ENCODE measurements at places on chromosomes 1 and 21. TPM values are rescaled to one million over a fixed set of nuclear protein-coding genes. Genes with fewer than 3 reads are reported as not detected.

- DNase-seq, result no peak
- no peak overlapping the region for H3K4me3 ChIP-seq
- H3K36me3 ChIP-seq, result no peaks in the 10 kb centered on the region
- no peaks in the 10 kb centered on the region for H3K27me3 ChIP-seq
Observed at GRCh38 chr1:167106119-167106461, 12.2 kb downstream of the STYXL2 start.

DNA sequence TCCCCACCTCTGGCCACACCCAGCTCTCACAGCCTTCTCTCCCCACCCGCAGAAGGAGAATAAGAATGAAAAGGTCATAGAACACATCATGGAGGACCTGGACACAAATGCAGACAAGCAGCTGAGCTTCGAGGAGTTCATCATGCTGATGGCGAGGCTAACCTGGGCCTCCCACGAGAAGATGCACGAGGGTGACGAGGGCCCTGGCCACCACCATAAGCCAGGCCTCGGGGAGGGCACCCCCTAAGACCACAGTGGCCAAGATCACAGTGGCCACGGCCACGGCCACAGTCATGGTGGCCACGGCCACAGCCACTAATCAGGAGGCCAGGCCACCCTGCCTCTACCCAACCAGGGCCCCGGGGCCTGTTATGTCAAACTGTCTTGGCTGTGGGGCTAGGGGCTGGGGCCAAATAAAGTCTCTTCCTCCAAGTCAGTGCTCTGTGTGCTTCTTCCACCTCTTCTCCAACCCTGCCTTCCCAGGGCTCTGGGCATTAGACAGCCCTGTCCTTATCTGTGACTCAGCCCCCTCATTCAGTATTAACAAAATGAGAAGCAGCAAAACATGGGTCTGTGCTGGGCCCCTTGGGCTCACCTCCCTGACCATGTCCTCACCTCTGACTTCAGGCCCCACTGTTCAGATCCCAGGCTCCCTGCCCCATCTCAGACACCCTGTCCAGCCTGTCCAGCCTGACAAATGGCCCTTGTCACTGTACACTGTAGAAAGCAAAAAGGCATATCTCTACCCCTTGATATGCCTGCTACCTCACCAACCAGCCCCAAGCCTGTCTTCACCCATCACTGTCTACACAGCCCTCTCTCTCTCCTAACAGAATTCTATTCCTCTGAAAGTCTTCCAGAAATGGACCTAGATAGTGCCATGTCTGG lies 3.2 kb downstream of the S100A9 start:
- peaks cover 8% of the 10 kb centered on the region for H3K27me3 ChIP-seq
- H3K36me3 ChIP-seq, result no peaks in the 10 kb centered on the region
- no peaks in the 10 kb centered on the region for H3K4me1 ChIP-seq

- no peak overlapping the region for H3K27ac ChIP-seq
- H3K4me1 ChIP-seq, result no peaks in the 10 kb centered on the region
- H3K4me3 ChIP-seq, result no peak overlapping the region
- no peak for DNase-seq
Observed at GRCh38 chr1:244636488-244637259, 16.3 kb upstream of the DESI2 start.

DNA sequence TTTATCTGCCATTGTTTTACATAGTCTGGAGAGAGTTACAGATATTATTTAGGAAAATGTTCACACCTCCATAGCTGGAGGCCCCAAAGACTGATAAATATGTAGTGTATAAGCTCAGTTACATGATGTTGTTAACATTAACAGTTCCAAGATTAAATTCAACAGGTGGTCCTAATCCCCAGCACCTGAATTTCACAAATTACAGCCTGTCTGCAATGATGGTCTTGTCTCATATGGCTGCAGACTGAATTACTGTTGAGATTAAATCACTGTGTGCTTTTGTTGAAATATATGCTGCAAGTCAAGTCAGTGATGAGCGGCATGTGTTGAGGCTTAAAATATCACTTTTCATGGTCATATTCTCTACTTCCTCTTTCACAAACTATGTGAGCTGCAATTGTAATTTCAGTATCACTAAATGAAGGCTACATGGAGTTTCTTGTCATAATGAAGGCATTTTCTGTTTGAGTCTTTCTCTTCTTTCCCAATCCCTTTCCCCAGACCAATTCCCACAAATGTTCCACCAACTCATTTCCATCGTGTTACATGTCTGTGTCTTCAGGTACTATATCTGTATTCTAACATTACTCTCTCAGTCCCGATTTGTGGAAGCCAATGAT lies 4.2 kb downstream of the ST6GALNAC5 start:
- DNase-seq, result no peak
- no peak overlapping the region for H3K4me3 ChIP-seq
- peaks cover 3% of the 10 kb centered on the region for H3K4me1 ChIP-seq
- no peak overlapping the region for H3K27ac ChIP-seq

- no peak for DNase-seq
- no peak overlapping the region for H3K27ac ChIP-seq
- H3K36me3 ChIP-seq, result no peaks in the 10 kb centered on the region
- H3K4me3 ChIP-seq, result no peak overlapping the region
- H3K4me1 ChIP-seq, result peaks cover 8% of the 10 kb centered on the region
Observed at GRCh38 chr1:170931650-170932049, 3.7 kb upstream of the MROH9 start.

DNA sequence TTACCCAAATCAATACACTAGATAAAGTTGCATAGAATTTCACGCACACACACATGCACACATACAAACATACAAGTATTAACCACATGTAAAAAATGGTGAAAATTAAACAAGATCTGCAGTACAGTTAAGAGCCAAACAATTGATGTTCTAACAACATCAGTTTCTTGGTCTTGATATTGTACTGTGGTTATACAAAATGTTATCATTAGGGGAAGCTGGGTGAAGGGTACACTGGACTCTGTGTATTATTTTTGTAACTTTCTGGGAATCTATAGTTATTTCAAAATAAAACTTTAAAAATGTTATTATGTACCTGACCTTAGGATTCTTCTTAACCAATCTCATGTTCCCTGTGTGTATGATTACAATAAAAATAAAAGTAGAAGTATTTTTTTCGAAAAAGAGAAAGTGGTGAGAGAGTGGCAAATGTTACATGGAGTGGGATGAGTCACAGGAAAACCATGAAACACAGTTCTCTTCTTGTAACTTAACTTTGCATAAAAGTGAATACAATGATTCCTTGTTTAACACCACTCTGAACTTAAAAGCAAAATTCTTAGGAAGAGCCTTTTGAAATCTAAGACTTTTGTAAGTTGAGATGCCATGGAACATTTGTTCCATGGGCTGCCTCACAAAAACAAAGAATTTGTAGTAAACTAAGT lies 101.6 kb upstream of the RUNX1 start:
- no peaks in the 10 kb centered on the region for H3K27me3 ChIP-seq
- DNase-seq, result no peak
- H3K4me3 ChIP-seq, result no peak overlapping the region
- H3K4me1 ChIP-seq, result no peaks in the 10 kb centered on the region
- no peak overlapping the region for H3K27ac ChIP-seq
- no peaks in the 10 kb centered on the region for H3K36me3 ChIP-seq

DNA sequence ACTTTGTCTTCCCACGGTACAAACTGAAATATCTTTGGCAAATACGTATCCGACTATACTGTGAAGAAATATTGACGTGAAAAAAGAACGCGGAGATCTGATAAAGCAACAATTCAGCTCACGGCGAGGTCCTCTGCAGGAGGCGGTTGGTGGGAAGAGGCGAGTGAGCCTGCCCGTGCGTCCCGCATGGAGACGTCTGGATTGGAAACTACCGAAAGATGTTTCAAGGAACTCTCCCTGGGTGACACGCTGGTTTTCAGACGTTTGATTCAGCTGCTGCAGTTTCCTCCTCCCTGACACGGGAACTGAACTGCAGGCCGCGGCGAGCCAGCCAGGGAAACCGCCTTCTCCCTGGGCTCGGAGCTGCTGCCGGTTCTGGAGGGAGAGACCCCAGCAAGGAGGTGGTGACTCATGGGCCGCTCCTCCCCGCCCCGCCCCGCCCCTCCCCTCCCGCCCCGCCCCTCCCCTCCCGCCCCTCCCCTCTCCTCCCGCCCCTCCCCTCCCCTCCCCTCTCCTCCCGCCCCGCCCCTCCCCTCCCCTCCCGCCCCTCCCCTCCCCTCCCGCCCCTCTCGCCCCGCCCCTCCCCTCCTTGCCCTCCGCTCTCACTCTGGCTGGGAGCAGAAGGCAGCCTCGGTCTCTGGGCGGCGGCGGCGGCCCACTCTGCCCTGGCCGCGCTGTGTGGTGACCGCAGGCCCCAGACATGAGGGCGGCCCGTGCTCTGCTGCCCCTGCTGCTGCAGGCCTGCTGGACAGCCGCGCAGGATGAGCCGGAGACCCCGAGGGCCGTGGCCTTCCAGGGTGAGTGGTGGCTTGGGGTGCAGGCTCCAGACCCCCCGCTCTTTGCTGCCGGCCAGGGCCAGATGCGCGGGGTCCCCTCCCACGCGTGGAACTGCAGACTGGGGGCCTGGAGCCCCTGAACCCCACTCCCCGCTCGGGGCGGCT lies at the start of gene COL6A1:
Gene COL6A1, plus strand, starts transcription at position 620 of the 941 bp plus-strand sequence. Its CDS starts 81 bp downstream, at position 701.
- peak within 1 kb of the TSS; percentile 52 for H3K4me3 ChIP-seq
- peak within 1 kb of the TSS; percentile 93 for H3K27ac ChIP-seq
- peaks cover 42% of the 10 kb centered on the region for H3K27me3 ChIP-seq
- H3K36me3 ChIP-seq, result no peaks in the 10 kb centered on the region

The SELL gene
- total RNA-seq, result 6.4 TPM

The CD52 gene
- total RNA-seq, result 5.3 TPM

The CSF3R gene
- 5.1 TPM for total RNA-seq

The OR2T35 gene
- not detected for total RNA-seq

The PADI1 gene
- not detected for total RNA-seq

The MRPL9 gene
- total RNA-seq, result 36.6 TPM

Measured in transverse colon (tissue), 4 donors.